Camera-type eye (tissue), 1 donor: ENCODE measurements at places on chromosomes 1 and 21. TPM values are rescaled to one million over a fixed set of nuclear protein-coding genes. Genes with fewer than 3 reads are reported as not detected.

The CFAP74 gene
- 0.27 TPM for total RNA-seq

The HHIPL2 gene
- 0.27 TPM for total RNA-seq

The CD84 gene
- total RNA-seq, result 2.2 TPM

The SMG7 gene
- 87.5 TPM for total RNA-seq

The IL12RB2 gene
- 1.1 TPM for total RNA-seq

The KCNH1 gene
- total RNA-seq, result 2.4 TPM

The SGIP1 gene
- total RNA-seq, result 108 TPM

The TMOD4 gene
- total RNA-seq, result not detected

The LCE2A gene
- total RNA-seq, result not detected
